ENCODE measurements at places on chromosomes 7 and 10. TPM values are rescaled to one million over a fixed set of nuclear protein-coding genes. Genes with fewer than 3 reads are reported as not detected.

The SLC16A12 gene
- 2.6 TPM for total RNA-seq

The CCDC172 gene
- not detected for total RNA-seq

The RBM20 gene
- total RNA-seq: 3.1 TPM

The SORCS1 gene
- 2.9 TPM for total RNA-seq

The PCGF6 gene
- 15.1 TPM for total RNA-seq

The C7orf57 gene
- not detected for total RNA-seq

The PARP12 gene
- 44.9 TPM for total RNA-seq

The NACAD gene
- 3.2 TPM for total RNA-seq

The CRPPA gene
- total RNA-seq: 6.0 TPM

The MMD2 gene
- not detected for total RNA-seq

The CALML3 gene
- 3.6 TPM for total RNA-seq

The EIF5AL1 gene
- total RNA-seq: under 0.01 TPM

DNA sequence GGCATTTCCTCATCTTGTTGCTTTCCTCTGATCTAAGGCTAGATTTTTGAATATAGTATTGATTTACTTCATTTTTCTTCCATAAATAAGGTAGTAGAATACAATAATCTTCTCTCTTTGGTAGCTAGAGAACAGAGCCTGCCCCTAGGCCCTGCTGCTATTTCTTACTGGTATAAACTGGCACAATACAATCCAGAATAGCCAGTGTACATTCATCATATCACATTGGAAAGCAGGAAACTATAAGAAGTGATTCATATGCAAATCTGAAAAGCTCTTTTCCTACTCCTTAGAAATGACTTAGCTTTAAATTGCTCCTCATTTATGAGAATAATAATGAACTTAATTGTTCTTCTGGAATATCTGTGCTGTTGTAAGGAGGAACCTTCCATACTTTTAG is 100.2 kb downstream of the KCND2 start:
- no peak for DNase-seq

DNA sequence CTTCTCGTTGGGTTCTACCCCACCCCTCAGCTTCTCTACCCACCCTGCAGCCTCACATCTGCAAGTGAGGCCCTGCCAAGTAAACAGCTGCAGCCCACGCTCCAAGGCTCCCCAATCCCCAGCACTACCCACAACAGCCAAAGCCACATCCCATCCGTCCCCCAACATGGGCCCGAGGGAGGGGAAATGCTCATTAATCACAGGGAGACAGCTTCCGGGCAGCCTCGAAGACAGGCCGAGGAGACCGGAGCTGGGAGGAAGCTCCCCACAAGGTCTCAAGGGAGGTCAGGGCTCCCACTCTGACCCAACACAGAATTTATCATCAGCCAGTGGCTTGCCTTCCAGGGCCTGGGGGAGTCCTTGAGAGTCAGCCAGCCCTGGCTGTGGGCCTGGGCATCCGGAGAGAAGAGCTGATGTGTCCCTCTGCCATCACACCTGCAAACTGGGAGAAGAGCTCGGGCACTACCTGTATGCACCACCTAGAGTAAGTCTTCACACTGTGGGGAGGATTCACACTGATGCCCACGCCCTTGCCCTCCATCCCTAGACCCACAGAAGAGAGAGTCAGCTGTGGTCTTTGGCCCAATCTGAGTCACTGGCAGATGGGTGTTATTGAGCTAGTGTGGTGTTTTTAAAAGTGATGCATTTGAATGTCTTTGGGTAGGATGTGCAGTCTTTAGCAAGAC is 115.5 kb upstream of the ZMIZ1 start:
- no peak for DNase-seq

- DNase-seq: no peak
Observed at GRCh38 chr7:113548137-113548536, 370.7 kb downstream of the PPP1R3A start.

- no peak for DNase-seq
Observed at GRCh38 chr7:3480197-3480596, 179.1 kb downstream of the SDK1 start.

- peak; percentile 43 for DNase-seq
Observed at GRCh38 chr7:45681596-45682357, 107.6 kb downstream of the ADCY1 start.

DNA sequence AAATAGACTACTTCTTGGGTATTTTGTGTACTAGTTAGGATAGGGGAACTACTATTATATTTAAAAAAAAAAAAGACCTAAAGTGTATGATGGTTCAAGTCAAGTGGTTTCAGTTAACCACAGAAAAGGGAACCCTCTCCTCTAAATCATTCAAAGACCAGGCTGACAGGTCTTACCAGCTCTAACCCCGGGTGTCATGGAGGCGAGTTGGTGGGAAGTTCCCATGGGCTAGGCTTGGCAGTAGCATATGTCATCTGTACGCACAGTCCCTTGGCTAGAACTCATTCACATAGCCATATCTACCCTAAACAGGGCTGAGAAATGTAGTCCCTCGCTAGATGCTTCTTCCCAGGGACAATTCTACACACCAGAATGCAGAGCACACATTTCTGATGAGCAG is 37.7 kb upstream of the KCNMA1 start:
- no peak for DNase-seq

DNA sequence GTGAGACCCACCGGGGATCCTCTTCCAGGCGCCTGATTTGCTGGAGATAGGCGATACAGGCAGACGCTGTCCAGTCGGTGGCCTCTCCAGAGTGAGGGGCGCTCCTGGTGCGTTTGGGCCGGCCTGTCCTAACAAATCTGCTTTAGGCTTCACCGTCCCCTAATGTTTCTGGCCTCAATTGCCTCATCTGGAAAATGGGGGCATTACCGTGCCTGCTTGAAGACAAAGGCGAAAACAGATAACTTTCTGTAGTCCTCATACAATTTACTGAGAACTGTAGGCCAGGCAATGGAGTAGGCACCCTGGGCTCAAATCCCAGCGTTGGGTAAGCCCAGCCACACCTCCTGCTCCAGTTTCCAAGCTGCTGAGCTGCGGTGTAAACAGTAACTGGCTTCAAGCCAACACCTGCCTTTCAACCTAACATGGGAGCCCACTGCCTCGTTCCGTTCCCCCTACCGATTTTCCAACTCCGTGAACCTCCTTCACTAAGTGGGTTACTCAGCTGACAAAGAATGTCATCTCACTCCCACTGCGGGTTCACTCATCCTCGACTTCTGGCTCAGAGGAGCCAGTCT is 589 bp upstream of the ZFAND4 start:
- peak; percentile 31 for DNase-seq

DNA sequence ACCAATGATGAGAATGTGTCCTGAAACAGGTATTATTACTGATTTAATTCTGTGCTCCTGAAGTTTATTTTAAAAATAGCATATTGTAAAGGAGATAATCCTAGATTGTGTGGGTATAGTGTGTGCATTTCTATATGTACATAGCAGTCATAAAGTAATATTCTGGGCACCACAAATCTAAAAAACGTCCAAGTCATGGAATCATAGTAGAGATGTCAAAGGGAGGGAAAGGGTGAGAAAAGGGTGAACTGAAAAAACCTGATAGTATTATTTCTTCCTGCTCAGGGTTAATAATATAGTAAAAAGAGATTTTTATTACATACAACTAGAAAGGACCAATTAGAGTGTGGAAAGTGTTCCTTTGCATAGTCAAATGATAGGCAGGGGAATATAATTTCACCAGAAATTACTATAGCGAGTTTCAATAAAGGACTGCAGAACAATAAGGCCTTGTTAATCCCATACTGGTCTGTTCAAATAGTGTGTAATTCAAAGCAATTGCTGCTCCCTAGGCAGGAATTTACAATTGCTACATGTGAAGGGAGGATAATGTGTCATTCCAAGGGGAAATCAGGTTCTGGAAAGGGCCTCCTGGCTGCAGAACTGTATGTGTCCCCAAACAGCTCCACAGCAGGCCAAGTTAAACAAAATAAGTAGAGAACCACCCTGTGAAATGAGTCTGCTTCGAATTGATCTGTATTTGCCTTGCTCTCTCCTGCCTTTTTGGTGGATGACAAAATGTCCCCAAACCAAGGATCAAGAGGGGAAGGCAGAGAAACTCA is 42.5 kb upstream of the KMT2E start:
- DNase-seq: no peak

GRCh38 chr10:62985807-62986600 is 147.1 kb upstream of the NRBF2 start:
- no peak for DNase-seq

DNA sequence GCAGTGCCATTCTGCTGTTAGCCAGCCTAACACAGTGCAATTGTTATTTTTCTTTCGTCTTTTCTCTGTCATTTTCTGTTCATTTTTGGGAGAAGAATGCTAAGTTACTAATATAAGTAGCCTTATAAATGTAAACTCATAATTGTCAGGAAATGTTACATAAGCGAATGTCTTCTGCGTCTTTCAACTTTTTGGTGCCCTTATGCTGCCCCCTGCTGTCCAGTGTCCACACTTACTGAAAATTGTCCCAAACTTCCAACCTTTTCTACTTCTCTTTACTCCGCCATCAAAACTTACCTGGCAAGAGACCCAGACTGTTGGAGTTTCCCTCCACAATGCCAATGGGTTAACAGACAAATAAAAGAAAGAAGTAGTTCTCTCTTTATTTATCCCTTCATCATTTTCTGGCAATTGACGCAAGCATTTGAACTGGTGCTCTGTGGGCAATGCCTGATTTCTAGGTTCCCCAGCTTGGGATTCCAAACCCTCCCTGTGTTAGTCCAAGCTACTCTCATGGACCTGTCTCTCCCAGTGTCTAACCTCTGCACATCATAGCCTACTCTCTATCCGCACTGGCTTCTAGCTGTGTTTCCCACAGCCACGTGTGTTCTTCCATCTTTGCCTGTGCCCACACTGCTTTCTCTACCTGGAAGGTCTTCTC is 21.0 kb upstream of the EPC1 start:
- peak; percentile 68 for DNase-seq

DNA sequence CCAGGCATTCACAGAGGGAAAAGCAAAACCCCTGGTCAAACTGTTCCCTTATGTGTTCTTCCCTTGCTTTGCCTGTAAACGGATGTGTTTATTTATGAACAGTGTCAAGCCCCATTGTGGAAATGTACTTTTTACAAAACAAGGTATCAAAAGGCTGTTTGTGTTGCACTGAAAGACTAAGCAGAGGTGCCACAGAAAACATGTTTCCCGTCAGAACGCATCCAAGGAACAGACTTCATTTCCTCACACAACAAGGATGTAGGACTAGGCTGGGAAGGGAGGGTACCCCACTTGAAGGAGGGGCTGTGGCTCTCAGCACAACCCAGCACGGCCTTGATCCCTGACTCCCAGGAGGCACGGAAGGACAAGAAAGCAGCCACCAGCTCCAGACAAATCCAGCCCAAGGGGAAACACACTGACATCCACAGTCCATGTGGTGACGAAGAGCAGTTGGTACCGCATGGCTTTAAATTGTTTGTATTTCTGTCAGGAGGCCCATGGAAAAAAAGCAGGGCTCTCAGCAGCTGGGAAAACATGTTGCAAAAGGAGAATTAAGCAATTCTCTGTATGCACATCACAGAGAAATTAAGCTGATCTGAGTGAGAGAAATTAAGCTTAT is 85.6 kb downstream of the RNF216 start:
- no peak for DNase-seq

- no peak for DNase-seq
Observed at GRCh38 chr10:22685926-22686325, 28.5 kb downstream of the PIP4K2A start.

GRCh38 chr10:103894441-103894864 is 23.5 kb downstream of the STN1 start:
- no peak for DNase-seq

DNA sequence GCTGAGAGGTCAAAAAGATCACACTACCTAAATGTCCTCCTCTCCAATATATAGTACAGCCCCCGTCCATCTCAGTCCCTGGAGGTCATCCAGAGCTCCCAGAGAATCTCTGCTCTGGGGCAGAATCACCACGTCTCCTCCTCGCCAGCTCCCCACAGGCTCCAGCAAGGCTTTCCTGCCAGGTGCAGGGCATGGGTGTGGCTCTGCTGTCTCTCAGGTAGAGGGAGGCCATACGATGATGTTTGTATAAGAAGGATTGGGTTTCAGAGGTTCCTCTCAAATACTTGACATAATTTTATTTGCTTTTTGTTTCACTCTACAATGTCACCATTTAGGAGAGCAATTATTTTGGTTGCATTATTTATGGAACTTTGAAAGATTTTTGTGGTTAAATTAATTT is 98.3 kb upstream of the PRSS58 start:
- no peak for DNase-seq

GRCh38 chr10:86758189-86759072 is 2.0 kb downstream of the BMPR1A start:
- DNase-seq: no peak

GRCh38 chr10:77016278-77016815 is 621.3 kb downstream of the KCNMA1 start:
- DNase-seq: no peak

GRCh38 chr7:39294022-39294421 is 272.2 kb upstream of the YAE1 start:
- DNase-seq: no peak

- no peak for DNase-seq
Observed at GRCh38 chr10:60735244-60735643, 43.0 kb upstream of the CDK1 start.

DNA sequence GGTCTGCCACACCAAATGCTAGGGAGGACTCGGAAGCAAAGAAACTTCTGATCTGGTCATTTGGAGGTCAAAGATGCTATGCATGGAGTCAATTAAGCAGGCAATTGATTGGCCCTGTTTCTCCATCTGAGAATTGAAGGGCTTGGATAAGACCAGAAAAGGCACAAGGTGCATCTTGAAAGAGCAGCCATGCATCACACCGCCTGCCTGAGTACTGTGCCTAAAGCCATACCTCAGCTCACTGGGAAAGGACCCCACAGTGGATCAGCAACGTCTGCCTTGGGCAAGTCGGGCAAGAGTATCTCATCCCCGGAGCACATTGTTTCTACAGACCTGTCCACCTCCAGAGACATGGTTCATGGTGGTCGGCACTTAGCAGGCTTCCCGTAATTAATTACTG is 42.4 kb downstream of the DLG5 start:
- DNase-seq: no peak

- no peak for DNase-seq
Observed at GRCh38 chr10:102610441-102610887, 33.8 kb upstream of the TRIM8 start.

DNA sequence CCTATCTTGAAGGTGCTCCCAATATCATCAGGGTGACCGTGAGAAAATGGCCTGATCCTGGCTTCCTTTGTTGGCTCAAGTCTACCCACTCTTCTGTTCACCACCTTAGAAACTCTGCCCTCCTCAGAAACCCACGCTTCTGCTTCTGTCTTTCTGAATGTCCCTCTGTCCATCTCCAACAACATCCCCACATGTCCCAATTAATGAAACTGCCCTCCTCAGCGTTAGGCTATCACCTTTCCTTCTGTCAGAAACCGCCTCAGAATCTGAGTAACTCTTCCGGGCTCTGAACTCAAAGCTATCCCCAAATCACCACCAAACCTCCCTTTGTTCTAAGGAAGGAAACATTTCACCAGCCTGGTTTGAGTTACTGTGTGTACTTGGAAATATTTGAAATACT is 315.8 kb upstream of the ZNF32 start:
- no peak for DNase-seq

- DNase-seq: no peak
Observed at GRCh38 chr7:116173051-116174028, 37.0 kb upstream of the TES start.

DNA sequence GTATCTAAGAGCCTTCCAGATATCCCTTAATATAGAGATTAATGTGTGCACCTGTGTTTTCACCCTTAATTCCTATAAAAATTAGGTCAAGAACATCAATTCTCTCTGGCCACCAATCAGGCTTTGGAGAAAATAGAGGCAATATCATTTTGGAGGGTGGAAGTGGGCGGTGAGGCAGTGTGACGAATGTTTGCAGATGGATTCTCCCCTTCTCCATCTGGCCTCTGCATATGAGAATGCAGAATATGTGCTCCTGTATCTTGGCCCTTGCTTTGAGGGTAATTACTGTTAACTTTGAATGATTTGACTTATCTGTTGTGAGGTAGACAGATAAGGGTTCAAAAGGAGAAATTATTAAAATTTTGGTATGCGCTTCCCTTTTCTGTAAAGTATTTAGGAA is 304.0 kb upstream of the NPSR1 start:
- DNase-seq: no peak
